ENCODE measurements at places on chromosomes 4 and X.

- no peak for DNase-seq
Observed at GRCh38 chrX:136867518-136867917, 13.0 kb downstream of the RBMX start.

- no peak for DNase-seq
Observed at GRCh38 chr4:83771113-83771705, 235.3 kb downstream of the GPAT3 start.

DNA sequence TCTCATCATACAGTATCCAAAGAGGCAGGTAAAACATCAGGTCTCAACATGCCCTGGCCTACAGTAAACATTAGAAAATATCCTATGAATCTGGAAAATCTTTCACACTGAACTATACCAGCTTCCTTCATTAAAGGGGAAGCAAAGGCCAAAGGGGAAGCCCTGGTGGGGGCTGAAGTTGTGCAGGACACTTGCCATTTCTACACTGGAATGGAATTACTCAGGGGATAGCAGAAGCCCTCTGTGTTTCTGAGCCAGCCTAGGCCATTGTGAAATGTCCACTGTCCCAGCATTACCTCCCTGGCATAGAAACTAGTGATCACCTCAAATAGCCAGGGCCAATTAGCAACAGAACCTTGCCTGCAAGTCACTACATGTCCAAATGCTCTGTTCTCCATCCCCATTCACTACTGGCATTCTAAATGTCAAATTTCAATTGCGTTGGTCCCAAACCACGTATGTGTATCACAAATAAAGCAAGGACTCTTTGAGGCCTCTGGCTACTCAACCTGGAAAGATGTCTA, 429.9 kb downstream of the AFF2 start:
- no peak for DNase-seq

DNA sequence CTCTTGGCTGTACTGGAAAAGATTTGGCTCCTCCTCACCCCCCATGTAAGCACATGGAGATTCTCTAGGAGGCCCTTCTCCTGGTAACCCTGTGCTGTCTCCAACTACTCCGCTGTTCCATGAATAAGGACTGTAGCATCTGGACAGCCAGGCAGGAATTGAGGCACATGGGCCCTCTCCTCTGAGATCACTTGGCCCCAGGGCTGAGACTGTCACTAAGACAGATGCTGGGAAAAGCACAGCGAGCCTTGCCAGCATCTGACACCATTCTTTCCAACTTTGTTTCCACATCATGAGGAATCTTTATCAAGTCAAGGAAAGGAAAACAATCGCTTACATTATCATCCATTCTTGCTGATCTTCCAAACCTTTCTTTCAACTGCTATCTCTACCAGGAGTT, 222.6 kb upstream of the INTU start:
- DNase-seq, result no peak

DNA sequence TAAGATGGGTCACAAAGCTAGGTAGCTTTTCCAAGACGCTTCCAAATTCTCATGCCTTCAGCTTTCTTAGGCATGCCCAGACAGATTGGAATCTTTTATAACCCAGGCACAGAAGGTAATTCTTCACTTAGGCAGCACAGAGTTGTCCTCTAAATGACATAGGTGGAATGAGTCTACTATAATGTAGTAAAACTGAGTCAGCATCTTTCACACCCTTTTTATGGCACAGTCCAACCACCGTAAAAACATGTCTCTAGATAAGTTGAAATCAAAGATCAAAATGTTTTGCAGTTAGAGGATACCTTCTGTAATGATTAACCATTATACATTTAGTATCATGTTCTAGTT, 128.4 kb upstream of the FAT1 start:
- DNase-seq, result no peak

- no peak for DNase-seq
Observed at GRCh38 chr4:76725039-76725438, 172.9 kb downstream of the SOWAHB start.

DNA sequence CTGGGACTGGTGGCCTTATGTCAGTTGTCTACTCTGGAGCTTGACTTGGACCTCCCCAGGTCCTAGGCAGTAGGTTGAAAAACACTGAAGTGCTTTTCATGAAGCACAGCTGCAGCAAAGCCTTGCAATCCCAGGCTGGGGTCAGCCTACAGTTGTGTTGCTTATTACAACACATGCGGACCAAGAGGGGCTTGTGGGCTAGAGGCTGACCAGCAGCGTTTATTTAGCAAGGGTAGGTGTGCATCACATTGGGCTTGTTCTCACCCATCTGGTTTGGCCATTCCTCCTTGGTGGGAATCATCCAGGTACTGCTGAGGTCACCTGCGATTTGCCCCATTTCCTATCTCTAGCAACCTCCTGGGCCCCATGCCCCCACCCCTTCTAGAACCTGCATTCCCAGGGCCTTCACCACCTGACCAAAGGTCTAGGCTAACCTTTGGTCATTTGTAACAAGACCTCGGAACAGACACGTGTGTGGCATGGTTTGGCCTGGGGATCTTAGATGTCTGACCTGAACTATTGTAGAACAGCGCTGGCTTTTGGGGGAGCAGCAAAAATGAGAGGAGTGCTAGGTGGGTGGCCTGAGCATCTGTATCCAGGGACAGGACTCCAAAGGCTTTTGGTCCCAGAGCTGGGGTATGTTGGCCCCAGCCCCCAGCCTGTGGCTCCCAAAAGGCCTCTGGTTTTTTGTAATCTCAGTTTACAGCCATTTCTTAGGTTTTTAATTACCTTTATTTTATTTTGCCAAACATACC, 3.0 kb downstream of the RPL10 start:
- no peak for DNase-seq

DNA sequence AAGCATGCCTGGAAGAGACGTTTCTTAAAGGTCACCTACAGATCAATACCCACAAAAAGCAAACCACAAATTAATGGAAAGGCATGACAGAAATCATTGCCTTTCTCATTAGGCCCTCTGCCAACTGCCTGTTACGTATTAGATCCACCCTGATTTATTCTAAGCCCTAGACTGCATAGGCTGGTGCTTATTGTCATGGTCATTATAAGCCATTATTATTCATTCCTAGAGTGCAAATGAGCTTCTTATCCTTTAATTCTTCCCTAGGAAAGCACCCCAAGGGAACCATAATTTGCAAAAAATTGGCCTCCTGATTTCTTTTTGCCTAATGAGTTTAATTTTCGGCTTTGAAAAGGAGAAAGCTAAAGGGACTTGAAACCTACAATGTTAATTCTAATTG, 184.2 kb upstream of the GPRIN3 start:
- DNase-seq, result no peak

DNA sequence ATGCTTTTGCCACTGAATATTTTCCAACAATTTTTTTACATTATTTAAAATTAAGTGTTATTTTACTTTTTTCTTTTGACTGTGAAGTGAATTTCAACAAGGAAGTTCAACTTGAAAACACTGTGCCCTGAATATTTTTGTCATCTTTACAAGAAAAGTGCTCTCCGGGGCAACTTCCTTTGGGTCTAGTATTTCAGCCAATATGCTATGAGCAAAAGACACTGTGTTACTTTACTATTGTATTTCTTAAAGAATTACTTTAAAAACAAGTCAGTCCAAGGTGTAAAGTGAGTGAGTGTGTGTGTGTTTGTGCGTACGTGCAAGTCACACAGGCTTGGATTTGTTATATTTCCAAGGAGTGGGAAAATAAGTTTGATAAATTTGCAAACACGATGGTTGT, 7.6 kb upstream of the USP53 start:
- DNase-seq, result no peak

GRCh38 chr4:155011163-155011780, 197.2 kb upstream of the NPY2R start:
- DNase-seq, result no peak

DNA sequence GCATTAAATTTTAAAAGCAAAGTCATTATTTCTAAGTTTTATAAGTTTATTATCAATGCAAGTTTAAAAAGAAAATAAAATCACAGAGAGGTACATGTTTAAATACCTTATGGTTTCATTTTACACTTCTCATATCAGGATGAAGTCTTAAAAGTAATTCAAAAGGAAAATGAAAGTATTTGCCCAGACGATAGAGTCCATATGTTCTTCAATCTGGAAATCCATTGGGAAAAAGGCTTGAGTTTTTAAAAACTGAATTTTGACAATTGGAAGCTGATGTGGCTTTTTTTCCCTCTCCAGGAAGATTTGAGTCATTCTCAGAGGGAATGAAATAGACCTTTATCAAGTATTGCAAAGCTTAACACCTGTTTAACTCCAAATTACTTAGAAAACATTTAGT, 37.1 kb downstream of the MAB21L2 start:
- DNase-seq, result no peak

DNA sequence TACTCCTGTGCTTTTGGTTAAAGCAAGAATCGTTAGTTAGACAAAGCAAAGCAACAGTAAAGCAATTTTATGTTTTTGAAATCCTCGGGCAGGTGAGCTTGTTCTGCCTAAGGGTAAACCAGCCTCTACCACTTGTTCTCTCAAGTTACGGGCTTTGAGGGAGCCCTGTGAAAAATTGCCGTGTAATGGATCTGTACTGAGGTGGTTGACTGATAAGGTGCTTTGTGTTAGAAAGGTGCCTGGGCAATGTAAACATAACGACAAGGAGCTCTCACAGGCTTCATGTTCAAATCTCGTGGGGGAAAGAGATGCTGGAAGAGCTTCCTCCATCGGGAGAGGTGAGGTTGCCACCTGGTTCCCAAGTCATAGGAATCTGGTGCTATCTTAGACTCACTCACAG, 111.8 kb downstream of the TRAPPC11 start:
- DNase-seq, result no peak

GRCh38 chr4:150164055-150164454, 85.8 kb downstream of the DCLK2 start:
- DNase-seq, result no peak

- DNase-seq, result no peak
Observed at GRCh38 chr4:74516303-74516702, 71.4 kb downstream of the AREG start.

DNA sequence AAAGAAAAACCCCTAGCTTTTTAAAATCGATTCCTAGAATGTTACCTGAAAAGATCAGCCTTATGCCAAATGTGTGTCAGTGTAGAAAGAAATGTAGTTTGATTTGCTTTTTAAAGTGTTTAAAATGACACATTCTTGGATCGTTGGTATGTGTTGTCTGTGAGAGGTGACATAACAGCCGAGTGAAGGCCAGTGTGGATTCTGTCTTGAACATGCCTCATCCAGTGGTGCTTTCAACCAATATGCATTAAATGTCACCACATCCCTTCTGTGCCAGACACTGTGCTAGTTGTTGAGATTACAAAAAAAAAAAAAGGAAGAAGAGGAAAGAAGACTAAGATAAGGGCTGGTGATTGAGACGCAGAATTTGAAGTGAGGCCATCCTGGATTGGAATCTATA, 994.2 kb upstream of the TENM3 start:
- no peak for DNase-seq

DNA sequence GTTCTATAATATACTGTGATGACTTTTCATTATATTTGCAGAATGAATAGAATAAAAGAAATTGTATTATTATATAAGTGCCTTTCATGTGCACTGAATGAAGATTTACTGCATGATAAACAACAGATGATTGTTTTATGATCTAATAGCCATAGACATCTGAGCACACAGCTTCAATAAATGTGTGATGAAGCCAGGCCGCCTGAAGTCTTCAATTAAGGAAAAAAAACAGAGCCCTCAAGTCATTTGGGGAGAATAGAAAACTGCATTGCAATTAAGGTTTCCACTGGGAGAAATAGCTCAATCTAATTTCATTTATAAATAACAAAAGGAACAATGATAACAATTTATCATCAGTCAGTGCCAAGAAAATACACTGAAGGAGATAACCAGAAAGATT, 955.2 kb downstream of the FSTL5 start:
- DNase-seq, result no peak

GRCh38 chr4:19838858-19839257, 412.8 kb upstream of the SLIT2 start:
- DNase-seq, result no peak

DNA sequence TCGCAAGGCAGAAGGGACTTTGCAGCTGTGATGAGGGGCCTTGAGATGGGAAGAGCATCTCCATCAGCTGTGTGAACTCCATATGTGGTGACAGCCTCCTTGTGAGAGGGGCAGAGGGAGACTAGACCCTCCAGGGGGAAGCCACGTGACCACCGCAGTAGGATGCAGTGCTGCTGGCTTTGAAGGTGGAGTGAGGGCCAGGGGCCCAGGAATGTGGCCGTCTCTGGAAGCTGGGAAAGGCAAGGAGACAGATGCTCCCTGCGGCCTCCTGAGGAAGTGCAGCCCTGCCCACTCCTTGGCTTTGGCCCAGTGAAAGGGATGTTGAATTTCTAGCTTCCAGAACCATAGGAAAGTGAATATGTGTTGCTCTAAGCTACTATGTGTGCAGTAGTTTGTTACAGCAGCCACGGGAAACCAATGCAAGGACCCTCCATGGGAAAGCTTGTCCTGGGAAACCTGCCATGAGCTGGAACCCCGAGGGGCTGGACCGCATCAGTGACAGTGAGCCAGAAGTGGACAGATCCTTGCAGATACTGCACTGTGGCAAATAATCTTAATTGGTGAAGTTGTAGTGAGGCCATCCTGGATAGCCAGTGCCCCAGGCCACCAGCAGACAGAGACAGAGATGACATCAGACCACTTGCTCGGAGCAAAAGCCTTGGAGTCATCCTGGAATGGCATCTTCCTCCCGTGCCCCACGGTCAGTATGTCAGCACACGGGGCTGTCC, 35.4 kb upstream of the SORCS2 start:
- no peak for DNase-seq

DNA sequence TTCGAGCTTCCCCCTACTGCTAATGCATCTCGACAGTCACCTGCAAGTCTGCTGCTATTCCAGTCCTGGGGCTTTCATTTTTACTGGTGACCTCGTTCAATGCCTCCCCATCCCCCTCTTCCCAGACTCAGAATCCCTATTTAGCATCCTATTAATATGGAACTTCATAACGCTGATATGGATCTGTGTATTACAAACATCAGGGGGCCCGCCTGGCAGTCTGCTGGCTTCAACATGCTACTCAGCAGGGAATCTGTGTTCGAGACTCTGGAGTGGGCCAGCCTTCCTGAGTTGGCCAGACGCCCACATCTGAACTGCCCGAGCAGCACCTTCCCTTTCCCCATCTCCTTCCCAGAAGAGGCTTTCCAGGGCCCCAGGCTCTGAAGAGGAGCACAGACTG, 173.9 kb upstream of the PPARGC1A start:
- DNase-seq, result no peak

GRCh38 chrX:72001471-72001870, 90.8 kb downstream of the NHSL2 start:
- DNase-seq, result no peak

DNA sequence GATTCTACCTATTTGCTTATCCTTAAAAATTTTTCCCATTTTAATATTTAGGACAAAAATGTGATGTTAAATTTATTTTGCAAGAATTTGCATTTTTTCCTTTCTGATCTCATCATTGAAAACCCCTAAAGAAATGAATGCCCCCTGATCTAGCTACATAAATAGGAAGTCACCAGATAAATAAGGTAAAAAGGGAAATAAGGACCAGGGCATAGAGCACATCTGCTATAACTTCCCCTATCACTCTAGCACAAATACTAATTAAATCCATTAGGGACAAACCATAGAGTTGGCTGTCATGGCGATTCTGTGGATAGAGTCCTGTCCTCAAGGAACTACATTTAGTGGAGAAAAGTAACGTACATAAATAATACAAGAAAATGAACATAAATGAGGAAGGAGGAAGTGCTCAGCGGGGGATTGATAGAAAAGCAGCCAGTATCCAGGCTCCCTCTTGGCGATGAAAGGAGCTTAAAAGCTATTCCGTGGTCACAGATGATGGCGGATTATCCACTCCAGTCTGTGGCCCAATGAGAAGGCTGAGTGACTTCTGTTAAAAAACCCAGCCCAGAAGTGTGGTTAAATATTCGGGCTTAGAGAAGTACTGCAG, 76.9 kb upstream of the RPL34 start:
- DNase-seq, result no peak

GRCh38 chr4:162732876-162733275, 433.8 kb downstream of the NAF1 start:
- no peak for DNase-seq
